ENCODE measurements at places on chromosomes 16 and 17. TPM values are rescaled to one million over a fixed set of nuclear protein-coding genes. Genes with fewer than 3 reads are reported as not detected.

GRCh38 chr17:57455063-57455914, 199.0 kb downstream of the MSI2 start:
- no peak for DNase-seq

GRCh38 chr17:47852113-47852949, 1.4 kb upstream of the SP6 start:
- peak; percentile 46 for DNase-seq

DNA sequence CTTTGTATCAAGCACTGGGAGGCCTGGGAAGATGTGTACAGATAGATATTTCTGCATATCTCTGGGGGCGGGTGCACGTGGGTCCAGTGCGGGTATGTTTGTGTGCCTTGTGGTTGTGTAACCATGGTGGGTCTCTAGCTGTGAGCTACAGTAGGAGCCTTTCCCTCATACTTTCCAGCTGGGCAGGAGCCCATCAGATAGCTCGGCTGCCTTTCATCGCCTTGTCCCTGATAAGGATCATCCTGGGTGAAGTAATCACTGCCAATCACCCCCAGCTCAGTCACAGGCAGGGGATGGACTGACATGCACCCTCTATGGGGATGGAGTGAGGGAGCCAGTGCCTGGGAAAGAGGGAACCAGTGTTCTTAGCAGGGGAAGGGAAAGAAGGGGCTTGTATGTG, 3.2 kb upstream of the SCRN2 start:
- DNase-seq, result no peak

ABI3 gene
- not detected for total RNA-seq

- DNase-seq, result no peak
Observed at GRCh38 chr16:81478876-81479511, 34.4 kb downstream of the CMIP start.

DNA sequence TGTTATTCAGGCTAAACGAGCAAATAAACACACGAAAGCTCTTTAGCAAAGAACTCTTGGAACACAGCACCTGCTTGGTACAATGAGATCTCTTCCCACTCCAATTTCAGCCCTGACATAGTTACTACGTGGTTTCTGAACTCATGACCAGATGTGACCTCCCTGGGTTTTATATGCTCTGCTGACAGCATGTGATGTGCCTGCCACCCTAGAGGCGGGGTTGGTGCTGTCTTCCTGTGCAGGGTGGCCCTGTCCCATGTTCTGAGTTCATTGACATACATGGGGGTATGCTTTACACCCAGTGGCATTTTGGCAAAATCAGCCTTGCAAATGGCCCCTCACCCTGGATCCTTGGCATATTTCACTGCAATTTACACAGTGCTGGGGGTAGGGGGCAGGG, 475.3 kb upstream of the ZFHX3 start:
- no peak for DNase-seq

DNA sequence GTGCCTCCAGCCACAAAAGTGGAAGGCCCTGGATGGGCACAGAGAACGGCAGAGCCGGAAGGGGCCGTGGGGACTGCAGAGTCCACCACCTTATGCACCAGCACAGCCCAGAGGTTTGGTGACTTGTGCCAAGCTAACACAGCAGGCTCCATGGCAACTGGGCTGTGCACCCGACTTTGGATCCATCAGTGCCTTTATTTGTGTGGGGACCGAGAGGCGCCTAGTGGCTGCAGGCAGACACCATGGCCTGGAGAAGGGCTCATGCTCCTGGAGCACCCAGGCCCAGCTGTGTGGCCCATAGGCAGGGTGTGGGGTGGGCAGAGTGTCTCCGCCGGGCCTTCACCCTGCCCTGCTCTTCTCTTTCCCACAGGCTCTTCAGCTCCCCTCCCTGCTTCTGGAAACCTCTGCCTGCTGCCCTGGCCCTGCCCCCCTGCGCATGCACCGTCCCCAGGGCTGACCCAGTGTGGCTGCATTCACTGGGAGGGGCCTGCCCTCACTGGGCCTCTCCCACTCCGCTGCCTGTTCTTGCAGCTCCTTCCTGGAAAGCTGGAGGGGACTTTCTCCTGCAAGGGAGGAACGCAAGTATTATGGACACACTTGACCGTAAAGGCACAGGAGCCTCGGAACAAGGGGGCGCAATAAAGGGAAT, 10.1 kb downstream of the C16orf90 start:
- DNase-seq, result peak; percentile 66

CDRT15L2 gene
- not detected for total RNA-seq

- no peak for DNase-seq
Observed at GRCh38 chr17:57544834-57545463, 200.2 kb downstream of the CCDC182 start.

- no peak for DNase-seq
Observed at GRCh38 chr16:52549011-52549692, 2.2 kb upstream of the TOX3 start.

KRT10 gene
- 52.9 TPM for total RNA-seq

TRAPPC2L gene
- 42.7 TPM for total RNA-seq

- no peak for DNase-seq
Observed at GRCh38 chr17:61219460-61219859, 180.2 kb upstream of the TBX2 start.

DNA sequence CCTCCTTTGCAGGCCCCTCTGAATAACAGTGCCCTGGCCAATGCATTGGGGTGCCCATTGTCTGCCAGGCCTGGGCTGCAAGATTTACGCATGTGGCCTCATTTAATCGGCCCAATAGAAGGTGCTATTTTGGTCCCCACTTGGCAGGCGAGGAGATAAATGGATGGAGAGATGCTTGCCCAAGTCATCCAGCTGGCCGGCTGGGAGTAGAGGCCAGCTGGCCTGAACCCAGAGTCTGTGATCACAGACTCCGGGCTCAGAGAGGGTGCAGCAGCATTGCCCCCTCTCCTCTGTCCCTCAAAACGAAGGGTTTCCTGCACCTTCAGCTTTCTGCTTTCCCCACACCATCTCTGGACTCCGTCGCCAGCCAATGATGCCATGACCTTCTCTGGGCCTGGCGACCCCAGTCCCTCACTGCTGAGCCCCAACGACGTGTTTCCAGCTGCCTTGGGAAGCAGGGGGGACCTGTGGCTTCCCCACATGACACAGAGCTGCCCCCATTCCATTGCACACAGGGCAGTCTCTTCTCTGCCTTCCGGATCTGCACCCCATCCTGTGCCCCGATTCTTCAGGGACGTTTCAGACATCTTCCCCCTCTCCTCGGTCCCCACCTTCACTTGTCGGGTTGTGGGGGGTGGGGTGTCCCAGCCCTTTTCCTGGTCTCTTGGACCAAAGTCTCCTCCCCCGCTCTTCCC, 3.5 kb upstream of the ADGRG1 start:
- DNase-seq, result peak; percentile 54

GRCh38 chr17:33014751-33015150, 23.1 kb downstream of the SPACA3 start:
- DNase-seq, result no peak

- no peak for DNase-seq
Observed at GRCh38 chr16:87420026-87421002, 28.2 kb downstream of the MAP1LC3B start.

DNA sequence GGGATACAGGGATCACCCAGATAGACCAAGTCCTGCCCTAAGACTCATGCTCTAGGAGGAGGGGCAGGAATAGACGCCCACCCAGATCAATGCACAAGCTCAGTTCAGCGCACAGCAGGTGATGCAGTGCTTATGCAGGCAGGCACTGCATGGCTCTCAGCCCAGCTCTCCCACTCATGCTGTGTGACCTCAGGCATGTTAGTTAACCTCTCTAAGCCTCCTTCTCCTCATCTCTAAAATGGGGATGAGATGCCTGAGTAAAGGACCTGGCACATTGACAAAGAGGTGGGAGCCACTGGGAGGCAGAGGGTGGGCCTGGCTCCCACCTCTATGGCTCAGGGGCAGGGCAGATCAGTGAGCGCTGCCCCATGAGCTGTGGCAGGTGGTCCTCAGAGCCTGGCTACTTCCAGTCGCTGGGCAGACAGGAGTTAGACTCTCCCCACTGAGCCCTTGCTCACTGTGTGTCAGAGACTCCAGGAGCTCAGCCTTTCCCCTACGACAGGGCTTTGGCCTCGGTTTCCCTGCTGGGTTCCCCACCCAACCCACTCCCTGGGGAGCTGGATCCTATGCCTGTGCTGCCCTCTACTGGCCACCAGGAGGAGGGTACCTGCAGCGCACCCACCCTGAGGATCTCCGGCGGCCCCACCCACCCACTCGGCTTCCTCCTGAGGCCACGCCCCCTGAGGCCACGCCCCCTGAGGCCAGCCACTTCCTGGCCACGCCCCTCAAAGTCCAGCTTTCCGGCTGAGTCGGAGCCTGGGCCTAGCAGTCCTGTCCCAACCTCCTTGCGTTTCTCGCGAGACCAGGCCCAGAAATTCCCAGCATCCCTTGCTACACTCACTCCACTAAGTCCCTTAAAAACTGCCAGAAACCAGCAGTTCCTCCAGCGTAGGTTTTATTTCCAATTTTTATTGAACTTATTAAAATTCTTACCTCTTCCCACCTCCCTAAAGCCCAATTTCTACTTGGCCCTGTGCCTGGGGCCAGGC, 196.1 kb downstream of the GSG1L start:
- no peak for DNase-seq

- DNase-seq, result no peak
Observed at GRCh38 chr17:72124438-72124775, 3.6 kb downstream of the SOX9 start.

DNA sequence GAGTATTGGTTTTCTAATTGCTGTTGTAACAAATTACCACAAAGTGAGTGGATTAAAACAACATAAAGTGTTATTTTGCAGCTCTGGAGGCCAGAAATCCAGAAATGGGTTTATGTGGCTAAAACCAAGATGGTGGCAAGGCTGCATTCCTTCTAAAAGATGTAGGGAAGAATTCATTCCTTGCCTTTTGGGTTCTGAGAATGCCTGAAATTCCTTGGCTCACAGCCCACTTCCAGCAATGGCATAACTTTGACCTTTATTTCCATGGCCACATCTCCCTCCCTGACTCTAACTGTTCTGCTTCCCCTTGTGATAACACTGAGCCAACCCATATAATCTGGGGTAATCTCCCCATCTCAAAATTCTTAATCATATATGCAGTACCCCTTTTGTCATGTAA, 269.6 kb upstream of the RPL38 start:
- no peak for DNase-seq

DNA sequence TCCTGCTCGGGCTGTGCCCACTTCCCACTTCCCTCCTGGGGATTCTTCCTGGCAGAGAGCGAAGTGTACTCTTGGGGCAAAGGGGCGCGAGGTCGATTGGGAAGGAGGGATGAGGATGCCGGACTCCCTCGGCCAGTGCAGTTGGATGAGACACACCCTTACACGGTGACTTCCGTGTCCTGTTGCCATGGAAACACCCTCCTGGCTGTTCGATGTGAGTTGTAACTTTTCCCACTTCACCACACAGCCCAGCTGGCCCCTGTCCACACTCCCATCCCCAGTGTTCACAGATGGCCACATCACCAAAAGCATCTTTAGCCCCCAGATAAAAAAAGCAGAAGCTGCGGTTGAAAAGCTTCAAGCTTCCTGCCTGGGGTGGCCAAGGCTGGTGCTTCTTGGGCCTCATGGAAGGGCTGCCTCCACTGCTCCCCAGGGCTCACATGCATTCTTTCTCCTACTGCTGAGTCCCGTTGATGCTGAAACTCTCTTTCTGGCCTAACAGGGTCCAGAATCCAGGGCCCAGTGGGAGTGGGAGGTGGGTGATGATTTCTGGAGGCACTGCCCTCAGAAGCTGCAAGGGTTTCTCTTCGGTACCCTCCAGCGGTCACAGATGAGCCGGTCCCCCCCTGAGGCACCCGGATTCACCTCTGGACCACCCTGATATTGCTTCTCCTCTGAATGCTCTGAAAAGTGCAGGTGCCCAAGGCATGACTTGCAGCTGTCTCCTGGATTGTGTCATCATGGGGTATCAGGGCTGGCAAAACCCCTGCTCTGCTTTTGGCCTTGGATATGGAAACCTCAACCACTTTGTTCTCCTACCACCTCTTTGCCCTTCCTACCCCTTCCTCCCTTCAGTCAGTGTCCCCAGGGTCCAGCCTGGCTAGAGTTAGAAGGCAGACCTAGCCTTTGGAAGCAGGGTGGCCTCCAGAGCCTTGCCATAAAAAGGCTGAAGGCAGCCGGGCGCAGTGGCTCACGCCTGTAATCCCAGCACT, 2.2 kb upstream of the TRAF4 start:
- DNase-seq, result peak; percentile 77

DNA sequence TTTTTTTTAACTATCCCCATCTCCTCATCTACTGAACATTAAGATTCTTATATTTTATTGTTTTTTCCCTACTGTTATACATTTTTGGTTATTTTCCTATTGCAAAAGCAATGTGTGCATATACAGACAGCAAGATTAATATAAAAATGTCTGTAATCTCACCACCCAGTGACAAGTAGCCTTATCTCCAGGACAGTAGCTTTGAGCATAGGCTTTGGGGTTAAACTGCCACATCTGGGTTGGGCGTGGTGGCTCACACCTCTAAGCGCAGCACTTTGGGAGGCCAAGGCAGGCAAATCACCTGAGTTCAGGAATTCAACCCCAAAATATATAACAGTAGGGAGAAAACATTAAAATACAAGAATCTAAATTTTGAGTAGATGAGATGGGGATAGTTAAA, 27.4 kb upstream of the SSTR2 start:
- DNase-seq, result no peak
